Activated T-cell treated with anti-CD3 and anti-CD28 coated beads, Interleukin-2, amount 50 U/mL, for 48 hours (primary cell): ENCODE measurements at places on chromosomes 3 and 15.
A peak's percentile ranks its signal among the peaks of the same experiment; 100 is the strongest.

DNA sequence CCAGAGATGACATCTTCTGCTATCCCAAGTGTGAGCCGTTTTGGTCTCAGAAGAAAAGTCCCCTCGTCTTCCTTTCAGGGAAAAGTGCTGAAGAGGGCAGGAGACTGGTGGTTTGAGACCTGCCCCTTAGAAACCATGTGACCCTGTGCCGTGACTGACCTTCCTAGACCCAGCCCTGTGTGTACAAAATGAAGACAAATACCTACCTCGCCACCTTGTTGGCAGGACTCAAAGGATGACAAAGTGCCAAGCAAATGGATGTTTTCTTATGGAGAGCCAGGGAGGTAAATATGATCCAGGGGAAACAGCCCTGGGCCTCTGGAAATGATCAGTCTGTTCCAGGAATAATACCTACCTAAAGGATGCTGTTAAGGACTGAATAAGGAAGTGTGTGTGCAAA, 41.3 kb downstream of the FAM174B start:
- DNase-seq = no peak

- DNase-seq = no peak
These were observed 224.4 kb downstream of the ZMAT3 start for GRCh38 chr3:178847190-178847589.

DNA sequence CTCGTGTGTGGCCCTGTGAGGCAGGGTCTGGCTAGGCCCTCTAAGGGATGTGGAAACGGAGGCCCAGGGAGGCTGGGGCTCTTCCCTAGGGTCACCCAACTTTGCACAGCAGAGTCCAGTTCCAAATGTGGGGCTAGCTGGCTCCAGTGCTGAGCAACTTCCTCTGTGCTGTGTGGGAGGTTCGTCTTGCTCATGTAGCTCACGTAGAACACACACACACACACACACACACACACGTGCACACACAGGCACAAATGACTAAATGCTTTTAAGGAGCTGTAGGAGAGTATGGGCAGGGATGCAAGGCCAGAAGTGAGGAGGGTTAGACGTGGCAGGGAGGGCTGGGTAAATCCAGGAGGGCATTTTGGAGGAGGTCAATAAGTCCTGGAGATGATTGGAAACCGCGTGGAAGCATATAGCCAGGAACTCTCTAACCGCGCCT, 213.8 kb downstream of the RPLP1 start:
- DNase-seq = peak; percentile 58

- no peak for DNase-seq
These were observed 65.0 kb downstream of the FRMD4B start for GRCh38 chr3:69320871-69321271.

DNA sequence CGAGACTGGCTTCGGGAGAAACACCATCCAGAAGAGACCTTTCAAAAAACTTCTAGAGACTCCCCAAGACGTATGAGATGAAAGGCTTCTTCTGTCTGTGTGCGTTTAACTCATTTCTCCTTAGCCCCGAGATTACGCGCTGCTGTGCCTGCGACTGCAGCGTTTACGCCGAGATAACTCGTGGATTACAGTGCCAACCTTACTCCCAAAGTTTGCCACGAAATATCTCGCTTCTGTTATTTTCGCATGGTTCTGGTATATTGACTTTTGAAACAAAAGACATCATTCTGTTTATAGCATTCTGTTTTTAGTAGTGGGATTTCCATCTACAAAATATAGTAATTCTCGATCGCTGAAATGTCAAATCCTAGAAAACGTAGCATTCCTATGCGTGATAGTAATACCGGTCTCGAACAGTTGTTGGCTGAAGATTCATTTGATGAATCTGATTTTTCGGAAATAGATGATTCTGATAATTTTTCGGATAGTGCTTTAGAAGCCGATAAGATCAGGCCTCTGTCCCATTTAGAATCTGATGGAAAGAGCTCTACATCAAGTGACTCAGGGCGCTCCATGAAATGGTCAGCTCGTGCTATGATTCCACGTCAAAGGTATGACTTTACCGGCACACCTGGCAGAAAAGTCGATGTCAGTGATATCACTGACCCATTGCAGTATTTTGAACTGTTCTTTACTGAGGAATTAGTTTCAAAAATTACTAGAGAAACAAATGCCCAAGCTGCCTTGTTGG, 467 bp downstream of the PGBD4 start:
- no peak for DNase-seq

- DNase-seq = no peak
These were observed 412.7 kb downstream of the ERC2 start for GRCh38 chr3:56055546-56055945.
